ENCODE measurements at places on chromosomes 4 and X.

DNA sequence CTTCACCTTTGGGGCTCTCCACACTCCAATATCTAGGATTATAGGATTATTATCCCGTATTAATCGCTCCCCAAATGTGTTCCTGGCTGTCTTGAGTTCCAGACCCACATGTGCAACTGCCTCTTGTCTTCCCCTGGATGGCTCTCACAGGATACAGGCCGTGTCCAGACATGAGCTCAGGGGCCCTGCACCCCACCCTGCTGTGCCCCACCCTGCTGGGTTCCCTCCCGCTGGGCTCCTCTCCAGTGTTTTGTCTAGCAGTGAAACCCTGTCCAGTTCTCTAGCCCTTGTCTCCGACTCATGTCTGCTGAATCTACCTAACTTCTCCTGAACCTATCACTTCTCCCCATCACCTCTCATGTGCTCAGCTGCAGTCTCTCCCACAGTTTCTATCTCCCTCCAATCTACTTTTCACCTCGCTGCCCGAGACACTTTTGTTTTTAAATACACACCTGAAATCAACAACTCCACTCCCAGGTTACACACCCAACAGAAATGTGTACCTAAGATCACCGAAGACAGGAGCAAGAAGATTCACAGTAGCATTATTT lies 2.0 kb downstream of the RNF212 start:
- DNase-seq: no peak

- DNase-seq: no peak
Measured at GRCh38 chr4:76306882-76307659, 538 bp downstream of the STBD1 start.

DNA sequence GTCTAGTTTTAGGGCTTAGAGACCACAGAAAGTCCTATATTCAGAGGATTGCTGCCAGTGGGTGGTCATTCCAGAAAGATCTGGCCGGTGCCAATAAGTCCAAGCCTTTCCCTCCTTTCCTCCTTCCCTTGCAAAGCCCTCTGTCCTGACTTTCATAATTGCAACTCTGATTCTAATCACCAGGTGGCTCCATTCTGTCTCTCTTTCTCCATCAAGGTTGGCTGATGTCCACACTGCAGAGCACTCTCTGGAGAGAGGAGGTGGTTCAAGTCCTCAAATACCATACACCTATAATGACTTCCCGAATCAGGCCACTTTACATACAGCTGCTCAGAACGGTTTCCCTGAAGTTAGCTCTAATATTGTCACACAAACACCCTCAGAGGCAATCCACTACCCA lies 22.4 kb upstream of the ARMCX4 start:
- DNase-seq: peak; percentile 0

GRCh38 chr4:106868381-106869035 lies 167.6 kb downstream of the DKK2 start:
- DNase-seq: no peak

GRCh38 chr4:144902614-144903013 lies 195.4 kb downstream of the ANAPC10 start:
- no peak for DNase-seq

Data from anterior cingulate cortex (tissue), 58 donors.